ENCODE measurements at places on chromosomes 3 and 15.

GRCh38 chr3:135238236-135238830 lies 443.3 kb downstream of the EPHB1 start:
- DNase-seq: no peak

- DNase-seq: no peak
Measured at GRCh38 chr3:43075904-43076661, 29.8 kb downstream of the POMGNT2 start.

- DNase-seq: no peak
Measured at GRCh38 chr3:190318666-190319065, 3.6 kb downstream of the CLDN1 start.

- DNase-seq: no peak
Measured at GRCh38 chr3:23377928-23378672, 175.0 kb downstream of the UBE2E2 start.

DNA sequence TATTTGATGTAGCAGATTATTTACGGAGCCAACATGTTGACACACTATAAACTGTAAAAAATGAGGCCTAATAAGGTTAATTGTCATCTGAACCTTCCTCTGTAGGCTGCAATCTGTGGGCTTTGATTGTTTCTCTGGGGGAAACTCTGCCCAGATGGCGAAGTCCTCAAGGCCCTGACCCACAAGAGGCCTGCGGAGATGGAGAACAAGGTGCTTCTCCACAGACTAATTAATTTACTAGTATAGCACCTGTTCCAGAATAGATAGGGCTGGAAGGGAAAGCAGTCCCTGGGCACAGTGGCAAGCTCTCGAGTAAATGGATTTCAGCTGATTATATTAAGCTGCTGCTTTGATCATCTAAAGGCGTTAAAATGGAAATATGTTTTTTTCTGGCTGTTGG lies 338.8 kb upstream of the DNAJC19 start:
- no peak for DNase-seq

GRCh38 chr3:168162172-168162571 lies 66.4 kb upstream of the GOLIM4 start:
- no peak for DNase-seq

- DNase-seq: no peak
Measured at GRCh38 chr15:39327005-39327730, 253.7 kb upstream of the THBS1 start.

DNA sequence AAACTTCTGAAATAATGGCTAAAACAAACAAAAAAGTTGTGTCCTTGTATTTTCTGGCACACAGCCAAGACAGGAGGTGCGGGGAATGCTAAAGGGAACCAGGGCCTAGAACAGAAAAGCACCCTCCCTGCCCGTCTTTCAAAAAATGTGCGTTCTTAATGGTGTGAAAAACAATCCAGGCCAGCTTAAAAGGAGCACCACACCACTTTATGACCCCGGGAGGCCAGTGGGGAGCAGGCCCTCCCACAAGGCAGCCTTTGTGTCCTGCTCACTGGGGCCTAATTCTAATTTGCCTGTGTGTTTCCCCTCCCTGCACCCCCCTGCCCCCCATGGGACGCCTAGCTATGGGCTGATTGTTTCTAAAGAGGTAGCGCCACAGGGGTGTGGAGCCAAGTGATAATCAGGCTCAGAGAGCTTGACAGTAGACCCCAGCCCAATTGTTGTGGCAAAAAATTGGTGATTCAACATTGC lies 181.4 kb downstream of the GREM1 start:
- DNase-seq: peak; percentile 91

GRCh38 chr3:17044855-17045254 lies 160.1 kb downstream of the PLCL2 start:
- no peak for DNase-seq

DNA sequence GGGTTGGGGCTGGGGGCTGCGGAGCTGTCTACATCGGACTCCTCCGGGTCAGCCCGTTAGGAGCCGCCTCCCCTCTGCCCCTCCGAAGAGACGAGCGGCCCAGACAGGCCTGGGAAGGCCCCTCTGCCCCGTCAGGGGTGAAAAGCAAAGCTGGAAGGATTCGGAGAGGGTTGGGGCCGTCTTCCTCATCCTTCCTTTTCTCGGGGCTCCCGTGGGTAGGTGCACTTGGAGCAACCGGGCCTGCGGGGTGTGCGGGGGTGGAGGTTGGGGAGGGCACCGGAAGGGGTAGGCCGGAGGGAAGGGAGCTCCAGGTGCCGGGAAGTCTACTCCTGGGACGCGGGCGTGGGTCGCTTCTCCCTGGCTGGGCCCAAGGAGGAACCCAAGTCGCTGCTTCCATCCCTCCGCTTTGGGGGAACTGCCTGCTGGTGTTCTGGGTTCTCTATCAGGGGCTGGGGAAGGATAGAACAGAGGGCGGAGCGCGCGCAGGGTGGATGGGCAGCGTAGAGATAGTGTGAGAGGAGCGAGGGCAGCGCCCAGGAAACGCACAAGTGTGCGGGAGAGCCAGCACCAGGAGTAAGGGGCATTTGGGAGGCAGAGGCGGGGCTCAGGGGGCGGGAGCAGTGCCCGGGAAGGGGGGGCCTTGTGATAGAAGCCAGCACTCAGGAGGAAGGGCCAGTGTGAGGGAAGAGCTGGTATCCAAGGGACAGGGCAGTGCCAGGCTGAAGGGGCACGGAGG lies 590 bp downstream of the POLR2H start:
- peak; percentile 57 for DNase-seq

GRCh38 chr3:161163297-161163696 lies 57.8 kb upstream of the NMD3 start:
- peak; percentile 23 for DNase-seq

GRCh38 chr3:72465853-72466252 lies 382.4 kb downstream of the SHQ1 start:
- no peak for DNase-seq

DNA sequence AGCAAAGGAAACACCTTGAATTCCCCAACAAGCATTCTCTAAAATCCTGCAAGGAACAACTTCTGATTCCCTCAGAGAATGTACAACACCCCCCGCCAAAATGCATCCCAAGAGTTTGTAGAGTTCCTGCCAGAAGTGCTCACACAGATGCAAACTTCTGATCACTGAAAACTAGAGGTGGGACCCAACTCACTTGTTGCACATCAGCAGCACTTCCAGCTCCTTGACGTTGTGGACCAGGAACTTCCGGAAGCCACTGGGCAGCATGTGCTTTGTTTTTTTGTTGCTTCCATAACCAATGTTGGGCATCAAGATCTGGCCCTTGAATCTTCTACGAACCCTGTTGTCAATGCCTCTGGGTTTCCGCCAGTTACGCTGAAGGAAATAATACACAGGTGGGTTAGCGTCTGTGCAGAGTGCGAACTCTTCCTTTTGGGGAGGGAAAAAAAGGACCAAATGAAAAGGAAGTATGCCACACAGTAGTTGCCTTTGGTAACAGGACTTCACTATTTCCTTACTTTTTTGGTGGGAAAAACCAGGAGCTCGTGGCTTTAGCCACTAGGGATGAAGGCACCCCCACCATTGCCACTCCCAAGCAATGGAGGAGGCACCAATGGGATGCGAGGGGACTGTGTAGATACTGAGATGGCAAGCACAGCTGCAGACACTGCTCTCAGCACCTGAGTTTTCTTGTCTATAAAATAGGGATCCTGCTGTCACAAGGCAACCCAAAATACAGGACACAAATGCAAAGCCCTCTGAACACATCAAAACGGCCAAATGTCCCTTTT lies 2.0 kb downstream of the RPL32 start:
- DNase-seq: no peak

- no peak for DNase-seq
Measured at GRCh38 chr15:90979582-90979981, 14.8 kb downstream of the PRC1 start.

DNA sequence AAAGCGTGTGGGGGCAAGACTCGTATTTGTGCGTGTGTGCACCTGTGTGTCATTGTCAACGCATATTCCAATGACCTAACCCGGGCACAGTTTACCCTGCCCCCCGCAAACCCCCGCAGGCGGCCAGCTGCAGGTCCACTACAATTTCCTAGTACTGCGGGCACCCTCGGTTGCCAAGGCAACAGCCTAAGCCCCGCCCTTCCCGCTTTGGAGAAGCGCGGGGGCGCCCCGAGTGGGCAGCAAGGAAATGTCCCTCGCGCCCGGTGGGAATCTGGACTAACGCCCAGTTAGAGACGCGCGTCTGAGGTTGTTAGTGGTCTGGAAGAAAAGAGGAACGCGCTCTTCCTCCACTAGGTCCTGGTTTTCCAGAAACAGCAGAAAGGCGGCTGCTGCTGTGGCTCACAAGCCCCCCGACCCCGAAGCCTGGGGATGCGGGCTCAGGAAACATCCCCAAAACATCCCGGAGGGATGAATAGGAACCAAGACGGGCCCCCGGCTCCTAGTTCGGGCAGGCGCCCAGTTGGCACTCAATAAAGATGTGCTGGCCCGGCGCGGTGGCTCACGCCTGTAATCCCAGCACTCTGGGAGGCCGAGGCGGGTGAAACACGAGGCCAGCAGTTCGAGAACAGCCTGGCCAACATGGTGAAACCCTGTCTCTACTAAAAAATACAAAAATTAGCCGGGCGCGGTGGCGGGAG lies 1.1 kb downstream of the ABHD14A start:
- DNase-seq: peak; percentile 54

DNA sequence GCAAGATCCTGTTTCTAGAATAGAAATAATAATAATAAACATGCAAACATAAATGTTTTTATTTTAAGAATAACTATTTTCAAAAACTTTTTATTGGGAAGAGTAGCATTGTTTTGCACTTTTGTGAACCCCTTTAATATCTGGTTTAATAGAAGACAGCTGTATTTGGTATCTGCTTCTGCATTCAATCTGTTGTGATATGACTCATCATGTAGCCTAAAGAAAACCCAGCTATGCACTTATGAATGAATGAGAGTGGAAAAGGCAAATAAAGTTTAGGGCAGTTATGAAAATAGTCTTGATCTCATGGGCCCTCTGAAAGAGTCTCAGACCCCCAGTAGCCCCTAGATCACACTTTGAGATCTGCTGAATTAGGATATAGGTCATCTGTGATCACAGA lies 100.4 kb upstream of the PPP2R3A start:
- no peak for DNase-seq

GRCh38 chr3:42025370-42026138 lies 63.7 kb upstream of the ULK4 start:
- DNase-seq: peak; percentile 95

DNA sequence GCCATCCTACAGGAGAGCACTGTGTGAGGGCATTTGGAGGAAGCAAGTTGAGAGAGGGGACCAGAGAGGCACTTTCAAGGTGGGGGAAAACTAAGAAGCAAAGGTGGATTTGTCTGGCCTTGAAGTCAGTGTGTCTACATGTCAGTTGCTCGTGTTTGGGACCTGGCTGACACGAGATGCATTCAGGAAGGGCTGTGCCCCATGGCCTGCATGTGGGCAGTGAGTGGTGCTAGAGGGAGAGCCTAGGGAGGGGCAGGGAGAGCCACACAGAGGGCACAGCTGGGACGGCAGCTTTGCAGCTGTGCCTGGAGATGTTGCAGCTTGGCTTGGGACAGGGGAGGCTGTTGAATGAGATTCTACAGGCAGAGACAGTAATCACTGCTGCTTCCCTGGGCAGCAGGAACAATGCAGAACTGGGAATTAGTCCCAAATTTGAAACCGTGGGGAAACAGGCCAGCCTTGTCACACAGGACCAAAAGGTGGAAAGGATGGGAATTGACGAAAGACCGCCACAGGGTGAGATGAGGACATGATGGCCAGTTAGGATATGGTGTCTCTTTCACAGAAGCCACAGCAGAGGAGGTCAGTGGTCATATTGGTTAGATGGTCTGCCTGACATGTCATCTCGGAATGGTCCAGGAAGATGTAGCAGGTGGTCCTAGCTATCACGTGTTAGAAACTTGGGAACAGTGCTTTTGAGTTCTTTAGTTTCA lies 10.0 kb downstream of the SEC61A1 start:
- no peak for DNase-seq

GRCh38 chr3:151314137-151314536 lies 2.5 kb downstream of the GPR87 start:
- no peak for DNase-seq

DNA sequence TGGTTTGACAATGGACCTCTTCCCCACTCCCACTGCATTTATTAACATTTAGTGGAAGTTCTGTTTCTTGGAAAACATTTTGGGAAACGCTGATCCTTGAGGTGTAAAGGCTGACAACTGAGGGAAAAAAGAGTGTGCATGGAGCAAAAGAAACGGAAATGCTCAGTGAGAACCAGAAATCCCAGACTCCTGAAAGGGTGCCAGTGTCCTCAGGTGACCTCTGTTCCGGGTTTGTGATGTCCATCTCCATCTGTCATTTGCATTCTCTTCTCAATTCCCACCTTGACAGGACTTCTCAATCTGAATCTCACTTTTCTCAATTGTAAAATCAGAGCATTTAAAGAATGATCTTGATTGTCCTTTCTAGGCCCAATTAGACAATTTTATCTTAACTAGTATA lies 71.1 kb upstream of the FAM3D start:
- DNase-seq: no peak

DNA sequence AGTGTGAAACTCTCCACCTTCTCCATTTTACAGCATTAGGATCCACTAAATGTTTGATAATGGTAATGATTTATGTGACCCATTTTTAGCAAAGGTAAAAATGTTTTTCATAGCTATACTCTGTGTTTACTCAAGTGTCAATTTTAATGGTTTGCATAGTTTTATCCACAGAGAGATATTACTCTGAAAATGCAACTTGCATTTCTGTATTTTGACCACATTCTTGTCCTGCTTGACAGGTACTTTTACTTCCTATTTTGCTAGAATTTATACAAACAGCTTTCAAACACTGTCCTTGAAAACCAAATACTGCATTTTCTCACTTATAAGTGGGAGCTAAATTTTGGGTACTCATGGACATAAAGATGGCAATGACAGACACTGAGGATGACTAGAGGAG lies 62.9 kb downstream of the SERPINI1 start:
- no peak for DNase-seq

DNA sequence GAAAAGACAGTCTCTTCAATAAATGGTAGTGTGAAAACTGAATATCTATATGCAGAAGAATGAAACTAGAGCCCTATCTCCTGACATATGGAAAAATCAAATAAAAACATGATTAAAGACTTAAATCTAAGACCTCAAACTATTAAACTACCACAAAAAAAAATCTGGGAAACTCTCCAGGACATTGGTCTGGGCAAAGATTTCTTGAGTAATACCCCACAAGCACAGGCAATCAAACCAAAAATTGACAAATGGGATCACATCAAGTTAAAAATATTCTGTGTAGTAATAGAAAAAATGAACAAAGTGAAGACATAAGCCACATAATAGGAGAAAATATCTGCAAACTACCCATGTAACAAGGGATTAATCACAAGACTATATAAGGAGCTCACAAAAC lies 286.4 kb downstream of the TBC1D5 start:
- DNase-seq: no peak

GRCh38 chr3:187966636-187967406 lies 187.1 kb upstream of the LPP start:
- DNase-seq: no peak

GRCh38 chr3:103991461-103992115 lies 1375.1 kb upstream of the ALCAM start:
- DNase-seq: peak; percentile 25

DNA sequence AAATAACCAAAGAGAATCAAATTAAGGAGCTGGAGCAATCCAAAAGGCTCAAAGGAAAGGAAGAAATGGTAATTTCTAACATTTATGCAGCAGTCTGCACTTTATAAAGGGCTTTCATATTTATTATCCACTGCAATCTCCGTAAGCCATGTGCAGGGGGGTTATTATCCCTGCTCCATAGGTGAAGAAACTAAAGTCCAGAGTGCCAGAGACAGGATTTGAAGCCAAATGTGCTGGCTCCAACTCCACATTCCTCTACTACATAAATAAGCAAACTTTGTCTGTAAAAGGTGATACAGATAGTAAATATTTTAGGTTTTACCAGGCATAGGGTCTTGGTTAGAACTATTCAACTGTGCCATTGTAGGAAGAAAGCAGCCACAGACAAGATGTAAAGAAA lies 221.4 kb downstream of the MINAR1 start:
- DNase-seq: no peak
